ENCODE measurements at places on chromosomes 3 and 15.

- no peak for DNase-seq
These were observed 52.1 kb upstream of the IL12A start for GRCh38 chr3:159936541-159936940.

DNA sequence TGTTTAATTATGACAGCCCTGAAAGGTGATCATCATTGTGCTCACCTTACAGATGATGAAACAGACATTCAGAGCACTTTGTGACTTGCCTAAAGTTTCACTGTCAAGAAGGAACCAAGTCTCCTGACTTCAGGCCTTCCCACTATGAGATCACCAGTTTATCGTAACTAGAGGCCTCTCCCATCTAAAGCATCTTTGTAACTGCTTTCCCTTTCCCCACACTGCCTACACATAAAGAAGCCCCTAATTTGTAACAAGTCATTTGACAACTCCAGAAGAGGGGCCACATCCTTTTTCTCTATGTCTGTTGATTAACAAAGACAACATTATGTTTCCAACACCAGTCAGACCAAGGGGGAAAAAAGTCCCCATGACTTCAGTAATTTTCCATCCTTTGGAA is 1.1 kb downstream of the KLHL6 start:
- DNase-seq: no peak

DNA sequence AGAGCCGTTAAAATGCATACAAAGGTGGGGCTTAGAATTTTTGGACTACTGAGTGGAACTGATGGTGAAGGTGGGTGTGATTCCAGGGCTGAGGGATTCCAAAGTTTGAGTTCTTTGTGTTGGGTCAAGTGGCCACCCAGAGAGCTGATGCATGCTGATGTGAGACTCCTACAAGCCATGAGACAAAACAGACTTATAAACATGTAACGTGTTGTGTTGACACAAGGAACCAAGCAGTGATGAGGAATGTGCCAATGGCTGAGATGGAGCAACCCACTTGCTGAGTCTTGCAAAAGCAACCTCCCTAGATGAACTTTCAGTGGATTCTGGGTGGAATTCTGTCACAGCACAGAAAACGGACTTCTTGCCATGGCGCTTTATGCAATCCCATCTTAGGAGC is 289.0 kb downstream of the TLE3 start:
- no peak for DNase-seq

DNA sequence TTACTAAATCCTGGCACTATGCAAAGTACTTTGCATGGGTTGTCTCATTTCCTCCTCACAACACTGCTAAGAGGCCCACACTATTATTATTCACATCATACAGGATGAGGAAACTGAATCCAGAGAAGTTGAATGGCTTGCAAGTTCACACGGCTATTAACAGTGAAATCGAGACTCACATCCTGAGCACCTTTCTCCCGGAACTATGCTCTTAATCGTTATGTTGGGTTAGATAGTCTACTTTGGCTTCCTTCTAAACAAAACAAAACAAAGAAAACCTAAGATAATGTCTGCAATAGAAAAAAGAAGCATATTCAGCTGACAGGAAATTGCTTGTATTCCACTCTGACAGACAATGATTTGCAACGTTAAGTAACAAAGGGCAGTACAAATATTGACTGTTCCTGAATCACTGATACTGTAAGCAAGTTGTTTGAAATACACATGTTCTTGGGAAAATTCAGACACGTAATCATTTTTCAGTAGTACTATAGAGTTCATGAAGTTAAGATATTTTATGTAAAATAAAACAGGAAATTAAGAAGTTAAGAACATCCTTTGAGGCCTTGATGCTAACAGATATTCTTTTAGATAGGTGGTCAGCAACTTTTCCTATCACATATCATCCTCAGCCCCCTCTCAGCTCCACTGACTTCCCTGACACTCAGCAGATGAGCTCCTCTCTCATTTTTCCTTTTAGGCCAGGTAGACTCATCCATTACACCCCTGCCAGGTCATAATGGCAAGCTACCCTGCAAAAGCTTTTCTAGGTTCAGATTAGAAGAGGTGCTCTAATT is 40.7 kb downstream of the C2CD4B start:
- no peak for DNase-seq

GRCh38 chr3:132325634-132326033 is 8.4 kb downstream of the ACP3 start:
- DNase-seq: no peak

DNA sequence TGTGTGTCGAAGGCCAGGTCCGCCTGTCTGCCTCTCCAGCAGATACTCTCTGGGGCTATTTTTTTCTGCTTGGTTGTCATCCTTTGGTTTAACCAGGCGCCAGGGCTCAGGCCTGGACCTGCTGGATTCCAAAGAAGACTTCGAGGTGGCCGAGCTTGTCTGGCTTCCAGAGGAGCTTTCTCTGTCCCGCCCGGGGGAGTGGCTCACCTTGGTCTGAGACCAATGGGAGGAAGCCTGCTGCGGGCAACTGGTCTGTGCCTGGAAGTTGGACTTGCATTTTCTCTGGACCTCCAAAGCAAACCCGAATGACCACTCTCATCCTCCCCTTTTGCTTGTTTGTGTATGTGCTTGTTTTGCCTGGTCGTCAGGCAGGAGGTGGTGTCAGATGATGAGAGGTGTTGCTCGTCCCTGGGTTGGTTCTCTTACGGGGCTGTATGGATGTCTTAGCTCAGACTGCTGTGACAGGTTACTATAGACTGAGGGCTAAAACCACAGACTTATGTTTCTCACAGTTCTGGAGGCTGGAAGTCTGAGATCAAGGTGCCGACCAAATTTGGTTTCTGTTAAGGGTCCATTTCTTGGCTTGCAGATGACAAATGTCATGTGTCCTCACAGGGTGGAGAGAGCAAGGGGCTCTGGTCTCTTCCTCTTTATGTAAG is 19.3 kb downstream of the IGF1R start:
- DNase-seq: no peak

Data from GM04504 (cell line).